Activated CD8-positive, alpha-beta T cell treated with anti-CD3 and anti-CD28 coated beads, Interleukin-2, amount 10 ng/mL, durations not matched to agents 7 days and 5 days (primary cell): ENCODE measurements at places on chromosomes 6 and 20. TPM values are rescaled to one million over a fixed set of nuclear protein-coding genes. Genes with fewer than 3 reads are reported as not detected.

DNA sequence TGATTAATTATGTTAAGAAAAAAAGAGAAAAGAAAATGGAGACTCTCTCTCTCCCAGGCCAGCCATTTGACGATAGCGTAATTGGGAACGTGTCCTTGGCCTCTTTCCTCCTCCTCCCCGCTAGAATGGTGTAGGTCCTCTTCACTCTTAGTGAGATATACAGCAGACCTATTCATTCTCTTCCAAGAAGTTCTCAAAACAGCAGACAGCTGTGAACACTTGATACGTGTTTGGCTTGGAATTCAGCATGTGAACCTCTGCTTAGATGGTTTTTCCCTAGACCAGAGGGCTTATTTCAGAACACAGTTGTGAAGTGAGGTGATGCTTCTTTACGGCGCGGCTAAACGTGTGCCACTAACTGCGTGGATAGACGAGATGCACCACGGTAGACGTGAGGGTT lies 32.6 kb upstream of the TULP4 start:
- DNase-seq = no peak

DNA sequence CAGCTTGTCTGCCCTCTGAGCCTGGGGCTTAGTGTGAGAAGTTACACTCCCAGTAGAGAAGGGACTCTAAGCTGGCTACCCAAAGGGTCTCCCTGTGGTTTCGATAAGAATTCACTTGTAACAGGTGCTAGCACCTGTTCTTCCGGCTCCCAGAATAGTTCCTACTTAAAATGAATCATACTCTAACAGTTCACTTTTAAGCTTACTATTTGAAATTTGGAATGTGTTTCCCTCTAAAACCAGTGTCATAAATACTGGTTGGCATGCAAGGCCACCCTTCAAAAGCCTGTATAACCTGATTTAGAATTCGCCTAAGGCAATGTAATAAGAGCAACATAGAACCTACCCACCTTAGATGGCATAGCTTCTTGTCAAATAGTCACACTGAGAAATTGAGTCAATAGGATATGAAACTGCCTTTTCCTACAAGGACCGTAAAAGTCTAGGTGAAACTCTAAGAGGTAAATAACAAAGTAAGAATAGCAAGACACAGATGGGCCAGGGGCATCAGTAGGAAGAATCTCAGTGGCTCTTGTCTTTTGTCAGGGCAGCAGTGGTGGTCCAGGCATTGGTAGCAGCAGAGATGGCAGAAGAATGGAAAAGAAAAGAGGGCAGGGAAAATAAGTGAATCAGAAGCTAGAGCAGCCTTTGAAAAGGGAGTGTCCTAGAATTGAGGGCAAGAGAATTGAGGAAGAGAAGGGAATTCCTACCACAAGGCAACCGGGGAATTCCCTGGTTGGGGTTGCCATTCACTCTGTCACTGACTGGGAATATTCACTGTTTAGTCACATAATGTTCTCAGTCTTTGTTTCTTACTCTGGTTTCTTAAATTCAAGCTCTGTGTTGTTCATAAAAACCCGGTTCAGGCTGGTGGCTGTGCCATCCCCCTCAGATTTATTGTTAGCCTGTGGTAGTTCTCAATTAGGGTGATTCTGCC lies 91.5 kb downstream of the HIVEP2 start:
- no peak for DNase-seq

DNA sequence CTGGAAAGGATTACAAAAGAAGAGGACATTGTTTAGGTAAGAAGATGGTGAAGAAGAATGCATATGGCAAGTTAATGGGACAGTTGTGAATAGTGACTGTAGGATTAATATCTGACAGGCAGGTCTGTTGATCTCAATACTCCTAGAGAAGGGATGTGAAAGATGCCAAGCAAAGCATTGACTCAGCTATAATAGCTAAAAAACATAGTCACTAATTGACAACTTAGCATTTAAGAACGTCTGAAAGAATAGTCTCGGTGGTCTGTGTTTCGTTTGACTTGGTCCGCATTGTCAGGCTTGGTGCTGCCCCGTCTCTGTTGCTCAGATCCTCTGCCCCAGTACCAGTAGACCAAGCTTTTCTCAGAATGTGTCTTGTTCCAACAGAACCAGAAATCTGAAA lies 65.9 kb downstream of the HIVEP1 start:
- DNase-seq = no peak

- DNase-seq = no peak
Observed at GRCh38 chr6:30614044-30614842, 2.8 kb downstream of the PPP1R10 start.

DNA sequence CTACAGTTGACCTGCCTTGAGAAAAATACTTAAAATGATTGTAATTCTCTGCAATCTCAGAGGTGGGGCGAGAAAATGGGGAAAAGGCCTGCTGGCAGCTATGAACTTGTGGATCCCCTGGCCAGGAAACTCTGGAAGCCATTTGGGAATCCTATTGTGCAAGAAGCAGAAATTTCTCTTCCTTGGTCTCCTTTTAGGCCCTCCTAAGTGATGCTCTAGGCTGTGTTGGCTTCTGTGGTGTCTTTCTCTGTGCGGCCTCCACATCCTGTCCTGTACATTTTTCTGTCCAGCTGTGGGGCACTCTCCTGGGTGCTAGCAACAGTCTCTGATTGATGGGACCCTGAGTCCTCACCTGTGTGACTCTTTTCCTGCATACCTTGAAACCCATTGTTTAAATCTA lies 290.9 kb downstream of the FARS2 start:
- DNase-seq = no peak

GRCh38 chr6:82872185-82872584 lies 193.5 kb downstream of the UBE3D start:
- DNase-seq = no peak

FUT9 gene
- total RNA-seq = not detected

DNA sequence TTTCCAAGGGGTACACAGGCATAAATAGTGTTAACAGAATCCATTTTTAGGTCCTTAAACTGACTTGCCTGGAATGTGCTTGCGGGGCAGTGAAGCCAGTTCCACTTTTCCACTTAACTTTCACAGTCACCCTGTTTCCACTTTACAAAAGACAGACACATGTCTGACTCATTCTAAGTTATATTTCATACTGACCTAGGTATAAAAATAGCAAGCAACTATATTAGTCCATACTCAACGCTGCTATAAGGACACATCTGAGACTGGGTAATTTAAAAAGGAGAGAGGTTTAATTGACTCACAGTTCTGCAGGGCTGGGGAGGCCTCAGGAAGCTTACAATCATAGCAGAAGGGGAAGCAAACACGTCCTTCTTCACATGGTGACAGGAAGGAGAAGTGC lies 88.2 kb downstream of the MTFR2 start:
- DNase-seq = no peak

- no peak for DNase-seq
Observed at GRCh38 chr20:24420567-24420966, 48.9 kb upstream of the SYNDIG1 start.

SLC32A1 gene
- not detected for total RNA-seq

DNA sequence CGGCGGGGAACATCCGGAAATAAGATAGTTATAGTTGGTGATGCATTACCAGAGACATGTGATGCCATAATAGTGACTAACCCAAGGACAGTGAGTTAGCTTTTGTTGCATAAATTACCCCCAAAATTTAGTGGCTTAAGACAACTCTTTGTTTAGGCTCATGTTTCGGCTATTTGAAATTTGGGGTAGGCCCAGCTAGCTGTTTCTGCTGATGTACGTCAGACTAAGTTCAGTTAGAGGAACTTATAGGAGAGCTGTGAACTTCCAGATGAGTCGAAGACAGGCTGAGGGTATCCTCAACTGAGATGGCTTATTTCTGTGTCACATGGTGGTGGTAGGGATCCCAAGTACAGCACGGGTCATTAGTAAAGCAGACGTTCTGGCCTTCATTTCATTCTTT lies 366.5 kb downstream of the PLCB1 start:
- DNase-seq = no peak

DNA sequence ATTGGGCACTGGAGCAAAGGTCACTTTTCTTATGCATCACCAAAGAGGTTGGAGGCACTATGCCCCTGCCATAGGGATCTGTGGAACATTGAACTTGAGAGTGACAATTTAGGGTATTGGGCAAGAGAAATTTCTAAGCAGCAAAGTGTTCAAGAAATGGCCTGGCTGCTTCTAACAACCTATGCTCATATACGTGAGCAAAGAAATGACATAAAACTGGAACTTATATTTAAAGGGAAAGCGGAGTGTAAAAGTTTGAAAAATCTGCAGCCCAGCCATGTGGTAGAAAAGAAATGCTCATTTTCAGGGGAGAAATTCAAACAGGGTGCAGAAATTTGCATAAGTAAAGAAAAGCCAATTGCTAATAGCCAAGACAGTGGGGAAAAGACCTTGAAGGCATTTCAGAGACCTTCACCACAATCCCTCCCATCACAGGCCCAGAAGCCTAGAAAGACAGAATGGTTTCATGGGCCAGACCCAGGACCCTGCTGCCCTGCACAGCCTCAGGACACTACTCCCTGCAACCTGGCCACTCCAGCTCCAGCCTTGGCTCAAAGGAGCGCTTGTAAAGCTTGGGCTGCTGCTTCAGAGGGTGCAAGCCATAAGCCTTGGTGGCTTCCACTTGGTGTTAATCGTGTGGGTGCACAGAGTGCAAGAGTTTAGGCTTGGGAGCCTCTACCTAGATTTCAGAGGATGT lies 24.4 kb downstream of the NCR2 start:
- DNase-seq = no peak

GRCh38 chr6:168649209-168649608 lies 208.2 kb downstream of the SMOC2 start:
- no peak for DNase-seq

ZBP1 gene
- total RNA-seq = 10.2 TPM

RNF146 gene
- 14.7 TPM for total RNA-seq

PRL gene
- not detected for total RNA-seq

- no peak for DNase-seq
Observed at GRCh38 chr6:78599526-78599925, 267.8 kb upstream of the IRAK1BP1 start.

- DNase-seq = no peak
Observed at GRCh38 chr20:2162125-2162822, 60.6 kb downstream of the STK35 start.

DNA sequence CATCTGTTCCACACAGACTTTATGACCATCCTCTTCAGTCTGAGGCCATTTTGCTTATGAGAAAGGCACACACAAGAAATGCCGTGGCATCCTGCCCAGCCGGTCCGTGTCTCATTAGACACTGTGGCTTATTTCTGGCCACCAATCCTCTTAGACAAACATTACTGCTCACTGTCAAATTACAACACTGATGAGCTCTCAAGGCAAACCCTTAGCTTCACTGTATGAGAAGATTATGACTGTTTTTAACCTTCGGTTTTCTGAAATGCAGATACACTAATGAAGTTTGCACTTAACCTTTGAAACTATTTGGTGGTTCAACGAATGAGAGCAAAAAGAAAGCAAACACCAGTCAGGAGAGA lies 50.5 kb upstream of the DST start:
- no peak for DNase-seq

RAMACL gene
- total RNA-seq = 0.29 TPM

PFDN4 gene
- 24.5 TPM for total RNA-seq

GRCh38 chr20:50283370-50283769 lies 92.7 kb downstream of the CEBPB start:
- no peak for DNase-seq

PAQR8 gene
- total RNA-seq = 25.7 TPM

DNA sequence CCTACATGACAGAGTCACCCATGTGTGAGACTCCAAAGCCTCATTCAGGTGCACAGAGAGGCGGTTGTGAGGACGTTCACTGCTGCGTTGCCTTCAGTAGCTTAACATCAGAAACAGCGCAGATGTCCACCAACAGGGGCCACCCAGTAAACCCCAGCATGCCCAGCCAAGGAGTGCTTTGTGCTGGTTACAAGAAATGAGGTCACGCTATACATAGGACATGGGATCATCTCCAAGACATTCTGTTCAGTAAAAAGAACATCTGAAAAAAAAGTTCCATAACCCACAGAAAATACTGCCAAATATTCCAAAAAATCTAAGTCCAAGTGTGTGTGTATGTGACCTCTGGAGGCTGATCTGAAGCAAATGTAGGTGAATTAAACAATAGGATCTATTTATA lies 16.0 kb downstream of the SLC52A3 start:
- no peak for DNase-seq

KCNG1 gene
- total RNA-seq = not detected

- DNase-seq = no peak
Observed at GRCh38 chr6:26163427-26164119, 76.3 kb downstream of the HFE start.

DNA sequence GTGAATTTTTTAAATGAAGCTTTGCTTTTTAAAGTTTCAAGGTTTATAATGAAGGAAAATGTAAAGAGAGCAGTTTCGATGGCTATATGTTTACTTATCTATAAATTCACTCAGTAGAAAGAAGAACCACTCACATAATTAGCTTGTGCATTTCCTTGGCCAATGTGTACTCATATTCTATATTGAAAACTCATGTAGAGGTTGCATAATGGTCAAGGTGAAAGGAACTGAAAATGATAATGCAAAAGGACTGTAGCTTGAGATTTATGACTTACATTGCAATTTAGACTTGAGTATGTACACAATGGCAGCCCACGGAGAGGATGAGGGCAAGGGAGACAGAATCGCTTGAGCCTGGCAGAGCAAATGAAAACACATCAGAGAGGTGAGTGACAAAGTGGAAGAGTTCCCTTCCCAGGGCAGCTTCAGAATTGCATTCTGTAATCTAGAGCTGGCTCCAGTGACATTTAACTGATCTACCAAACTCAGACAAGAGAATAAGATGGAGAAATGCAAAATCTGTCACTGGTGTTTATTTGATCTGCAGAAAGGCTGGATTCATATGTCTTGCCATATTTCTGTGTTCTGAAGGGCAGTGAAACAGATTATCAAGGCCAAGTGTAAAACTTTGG lies 191.8 kb downstream of the TMEM200A start:
- no peak for DNase-seq

GRCh38 chr6:168286116-168286515 lies 33.5 kb downstream of the DACT2 start:
- DNase-seq = no peak

GRCh38 chr6:130367767-130368166 lies 1.9 kb downstream of the TMEM200A start:
- no peak for DNase-seq

TBX18 gene
- total RNA-seq = not detected

VSX1 gene
- not detected for total RNA-seq

- no peak for DNase-seq
Observed at GRCh38 chr20:49230021-49230420, 10.8 kb downstream of the DDX27 start.

- no peak for DNase-seq
Observed at GRCh38 chr20:47326658-47327268, 29.7 kb downstream of the ZMYND8 start.

GRCh38 chr6:89999154-89999553 lies 104.9 kb downstream of the GJA10 start:
- no peak for DNase-seq

EPPIN gene
- total RNA-seq = not detected

PRDM13 gene
- total RNA-seq = not detected

CRIP3 gene
- not detected for total RNA-seq

LY6G6C gene
- 0.26 TPM for total RNA-seq
